ENCODE measurements at places on chromosomes 12 and 14.

DNA sequence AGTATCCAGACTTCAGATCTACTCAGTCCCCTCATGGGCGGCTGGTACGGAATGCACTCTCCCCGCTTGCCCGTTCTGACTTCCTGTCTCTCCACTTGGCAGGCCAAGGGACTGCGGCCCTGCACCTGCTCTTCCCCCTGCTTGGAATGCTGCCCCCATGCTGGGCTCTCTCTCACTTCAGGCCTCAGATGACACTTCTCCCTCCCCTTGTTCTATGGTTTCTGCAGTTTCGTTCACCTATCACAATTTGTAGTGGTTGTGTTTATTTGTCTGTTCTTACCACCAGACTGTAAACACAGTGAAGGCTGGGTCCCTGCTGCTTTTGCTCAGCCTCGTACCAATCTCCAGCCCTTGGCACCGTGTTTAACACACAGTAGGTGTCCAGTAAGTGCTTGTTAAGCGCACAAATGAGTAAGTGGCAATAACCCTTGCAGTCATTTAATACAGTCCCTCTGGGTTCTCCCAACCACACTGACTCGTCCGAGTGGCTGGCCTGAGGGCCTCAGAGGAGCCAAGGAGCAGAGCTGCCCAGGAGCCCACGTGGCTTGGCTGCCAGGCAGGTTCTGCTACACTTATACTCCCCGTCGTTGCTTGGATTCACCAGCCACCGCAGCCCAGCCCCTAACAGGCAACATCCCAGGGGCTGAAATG lies 11.8 kb downstream of the SLC6A12 start:
- no peak for DNase-seq

- DNase-seq = no peak
Observed at GRCh38 chr14:45705940-45706534, 453.0 kb upstream of the MIS18BP1 start.

DNA sequence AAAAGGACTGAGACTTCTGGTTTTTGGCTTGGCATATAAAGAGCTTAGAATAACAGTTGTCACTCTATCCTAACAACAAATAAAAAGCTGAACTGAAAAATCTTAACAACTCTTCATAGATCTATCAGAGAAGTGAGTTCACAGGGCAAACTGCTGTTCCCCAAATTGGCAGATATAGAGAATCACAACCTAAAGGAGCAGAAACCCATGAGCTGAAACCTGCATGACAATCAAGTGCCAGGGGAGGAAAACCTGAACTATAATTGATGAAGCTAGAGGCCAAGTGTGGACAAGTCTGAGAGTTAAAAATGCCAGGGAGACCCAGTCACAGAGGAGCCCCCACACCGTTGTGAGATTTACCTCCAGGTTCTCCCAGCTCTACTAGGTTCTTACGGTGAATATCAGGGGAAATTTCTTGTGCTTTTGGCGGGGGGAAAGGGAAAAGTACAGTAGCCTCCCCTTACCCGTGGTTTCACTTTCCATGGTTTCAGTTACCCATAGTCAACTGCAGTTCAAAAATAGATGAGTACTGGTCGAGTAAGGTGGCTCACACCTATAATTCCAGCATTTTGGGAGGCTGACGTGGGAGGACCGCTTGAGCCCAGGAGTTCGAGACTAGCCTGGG lies 53.9 kb downstream of the ATF7 start:
- no peak for DNase-seq

DNA sequence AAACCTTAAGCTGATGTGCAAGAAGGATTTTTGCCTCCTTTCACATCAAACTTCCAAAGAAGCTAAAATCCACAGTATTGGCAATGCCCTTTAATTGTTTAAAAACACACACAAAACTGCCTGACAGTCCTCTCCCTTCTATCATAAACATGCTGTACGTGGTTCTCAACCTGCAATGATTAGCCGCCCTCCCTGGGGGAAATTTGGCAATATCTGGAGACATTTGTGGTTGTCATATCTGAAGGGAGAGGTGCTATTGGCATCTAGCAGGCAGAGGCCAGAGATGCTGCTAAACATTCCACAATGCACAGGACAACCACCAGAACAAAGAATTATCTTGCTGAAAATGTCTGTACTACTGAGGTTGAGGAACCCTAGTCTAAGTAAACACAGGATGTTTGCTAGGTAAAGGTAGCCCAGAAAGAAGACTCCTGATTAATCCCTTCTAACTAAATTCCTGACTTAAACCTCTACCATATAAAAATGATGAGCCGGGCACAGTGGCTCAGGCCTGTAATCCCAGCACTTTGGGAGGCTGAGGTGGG lies 1.2 kb downstream of the ACOT6 start:
- DNase-seq = no peak

GRCh38 chr12:55925371-55925770 lies 2.3 kb downstream of the PYM1 start:
- no peak for DNase-seq

DNA sequence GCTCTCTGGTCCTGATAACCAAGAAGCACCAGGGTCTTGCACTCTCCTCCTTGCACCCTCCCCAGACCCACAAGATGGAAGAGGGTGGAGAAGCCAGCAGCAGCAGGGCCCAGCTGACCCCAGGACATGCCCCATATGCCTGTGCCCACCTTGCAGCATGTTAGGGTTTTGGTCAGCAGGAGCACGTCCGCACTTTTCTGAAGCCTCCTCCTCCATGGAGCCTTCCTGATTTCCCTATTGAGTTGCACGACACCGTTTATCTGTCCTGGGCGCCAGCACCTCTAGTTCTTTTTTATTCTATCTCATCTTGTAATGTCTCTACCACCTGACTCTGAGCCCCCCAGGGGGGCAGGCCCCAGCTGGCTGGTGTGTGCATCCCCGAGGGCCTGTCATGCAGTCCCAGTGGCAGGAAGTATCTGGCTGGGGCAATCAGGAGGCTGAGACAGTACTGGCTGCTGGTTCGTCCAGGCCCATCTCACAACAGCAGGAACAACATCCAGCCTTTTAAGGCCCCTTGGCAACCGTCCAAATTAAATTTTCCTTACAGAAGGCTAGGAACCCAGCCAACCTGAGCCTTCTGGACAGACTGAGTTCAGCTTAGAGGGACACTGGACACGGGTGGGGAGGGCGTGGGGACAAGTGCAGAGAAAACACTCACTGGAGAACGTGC lies 39.6 kb downstream of the CCDC85C start:
- DNase-seq = no peak

DNA sequence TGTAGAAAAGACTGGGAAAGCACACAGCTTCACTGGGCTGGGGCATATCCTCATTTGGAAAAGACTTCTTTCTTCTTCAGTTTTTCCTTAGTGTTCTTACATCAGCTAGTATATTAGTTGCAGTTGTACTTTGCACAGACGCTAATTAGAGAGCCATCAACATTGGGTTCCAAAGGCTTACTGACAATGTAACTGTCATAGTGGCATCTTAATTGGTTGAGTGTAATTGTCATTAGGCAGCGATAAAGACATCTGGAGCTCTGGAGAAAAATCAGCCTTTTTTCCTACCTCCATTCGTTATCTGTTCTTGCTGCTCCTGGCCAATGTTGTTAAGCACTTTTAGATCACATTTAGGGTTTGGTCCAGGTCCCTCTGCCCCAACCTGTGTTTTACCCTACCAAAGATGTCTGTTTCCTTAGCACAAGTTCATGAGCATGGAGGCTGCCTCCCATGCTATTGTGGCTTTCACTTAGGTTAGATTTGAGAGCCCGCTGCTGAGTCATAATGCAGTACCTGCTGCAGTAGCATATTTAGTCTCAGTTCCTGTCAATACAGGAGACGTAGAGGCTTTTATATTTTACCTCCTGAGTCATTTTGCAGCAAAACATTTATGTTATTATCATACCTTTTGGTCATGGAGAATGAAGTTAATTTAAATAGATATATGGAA lies 49.2 kb downstream of the FBXW8 start:
- DNase-seq = no peak

DNA sequence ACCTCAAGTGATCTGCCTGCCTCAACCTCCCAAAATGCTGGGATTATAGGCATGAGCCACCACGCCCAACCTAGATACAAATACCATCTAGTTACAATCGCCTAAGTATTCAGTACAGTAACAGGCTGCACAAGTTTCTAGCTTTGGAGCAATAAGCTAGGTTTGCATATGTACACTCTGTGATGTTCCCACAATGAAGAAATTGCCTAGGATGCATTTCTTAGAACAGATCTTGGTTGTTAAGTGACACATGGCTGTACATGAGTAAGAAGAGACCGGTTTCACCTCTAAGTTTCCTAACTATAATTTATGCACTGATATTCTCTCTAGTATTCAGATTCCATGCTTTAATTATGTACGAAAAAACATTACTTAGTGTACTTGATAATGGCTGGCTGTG lies 5.4 kb upstream of the TUBA1C start:
- DNase-seq = no peak

DNA sequence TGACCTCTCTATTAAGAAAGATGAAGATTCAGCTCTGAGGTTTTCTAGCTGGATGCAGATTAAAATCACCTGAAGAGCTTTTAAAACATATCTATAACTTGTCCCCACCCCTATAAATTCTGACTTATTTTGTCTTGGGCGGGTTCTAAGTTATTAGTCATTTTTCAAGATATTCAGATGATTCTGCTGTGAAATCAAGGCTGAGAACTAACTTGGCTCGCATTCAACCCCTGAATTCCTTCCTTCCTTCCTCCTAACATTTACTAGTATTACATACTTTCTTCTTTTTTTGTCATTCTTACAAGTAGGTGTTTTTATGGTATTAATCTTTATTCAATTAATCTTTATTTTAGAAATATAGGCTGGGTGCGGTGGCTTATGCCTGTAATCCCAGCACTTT lies 55.4 kb downstream of the SSPN start:
- no peak for DNase-seq

- no peak for DNase-seq
Observed at GRCh38 chr12:48980953-48981756, 3.0 kb downstream of the WNT1 start.

DNA sequence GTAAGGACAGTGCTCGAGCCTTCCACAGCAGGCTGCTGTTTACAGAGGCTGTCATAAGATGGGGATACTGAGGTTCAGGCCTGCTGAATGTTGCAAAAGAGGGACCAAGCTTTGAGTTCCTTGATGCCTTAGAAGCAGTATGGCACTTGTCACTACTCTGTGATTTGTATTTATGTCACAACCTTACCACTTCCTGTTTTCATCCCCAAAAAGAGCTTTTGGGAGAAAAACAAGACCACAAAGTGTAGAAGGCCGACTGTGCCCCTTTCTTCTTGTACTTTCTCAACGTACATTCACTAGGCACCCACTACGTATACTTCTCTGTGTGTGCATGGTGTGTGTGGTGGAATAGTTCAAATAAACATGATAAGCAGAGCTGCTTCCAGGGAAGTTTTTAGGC lies 90.1 kb downstream of the DRAM1 start:
- no peak for DNase-seq

DNA sequence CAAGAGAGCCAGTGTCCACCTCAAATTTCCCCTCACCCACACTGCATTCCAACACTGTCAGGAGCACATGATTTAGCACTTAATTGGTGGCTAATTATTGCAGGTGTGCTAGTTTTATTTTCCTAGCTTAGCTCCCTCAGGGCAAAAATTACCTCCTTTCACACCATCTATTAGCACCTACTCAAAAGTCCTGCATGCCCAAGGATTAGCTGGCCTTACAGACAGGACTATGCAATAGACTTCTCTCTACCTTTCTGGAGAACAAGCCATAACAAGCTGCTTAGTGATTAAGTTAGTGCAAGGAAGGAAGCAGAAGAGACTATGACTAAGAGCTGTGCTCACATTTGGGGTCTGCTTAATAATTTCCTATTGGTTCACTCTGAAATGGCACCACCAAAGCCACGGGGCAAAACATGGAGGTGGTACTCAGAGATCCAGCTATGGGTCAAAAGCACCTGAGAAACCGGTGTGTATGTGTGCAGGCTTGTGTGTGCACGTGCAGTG lies 69.5 kb downstream of the STON2 start:
- no peak for DNase-seq

DNA sequence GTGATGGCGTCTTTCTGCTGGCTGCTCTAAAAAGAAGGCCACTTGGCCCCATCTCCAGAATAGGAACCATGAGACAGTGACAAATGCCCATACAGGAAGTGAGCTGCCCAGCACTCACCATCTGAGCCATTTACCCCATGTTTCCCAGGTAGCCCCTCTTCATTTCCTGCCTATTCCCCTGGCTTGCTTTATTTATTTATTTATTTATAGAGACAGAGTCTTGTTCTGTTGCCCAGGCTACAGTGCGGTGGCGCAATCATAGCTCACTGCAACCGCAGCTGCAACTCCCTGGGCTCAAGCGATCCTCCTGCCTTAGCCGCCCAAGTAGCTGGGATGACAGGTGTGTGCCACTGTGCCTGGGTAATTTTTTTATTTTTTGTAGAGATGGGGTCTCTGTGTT lies 71.2 kb downstream of the RIN3 start:
- DNase-seq = no peak

- no peak for DNase-seq
Observed at GRCh38 chr14:70472253-70473159, 20.5 kb downstream of the ADAM21 start.

DNA sequence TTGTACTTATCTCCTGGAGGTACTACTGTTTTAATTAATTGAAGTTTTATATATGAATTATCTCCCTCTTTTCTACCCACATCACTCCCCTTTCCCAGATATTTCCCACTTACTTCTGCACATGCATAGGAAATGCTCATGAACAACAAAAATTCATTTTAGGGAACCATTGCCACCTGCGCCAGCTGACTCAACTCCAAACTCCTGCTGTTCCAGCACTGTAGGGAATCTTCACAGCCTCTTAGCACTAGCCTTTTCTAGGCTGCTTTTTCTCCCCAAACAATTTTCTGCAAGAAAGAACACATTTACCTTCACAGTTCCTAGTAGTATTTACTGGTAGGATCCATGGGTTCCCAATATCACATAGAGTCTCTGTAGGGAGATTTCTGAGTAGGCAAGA lies 268.4 kb downstream of the LRFN5 start:
- DNase-seq = no peak

DNA sequence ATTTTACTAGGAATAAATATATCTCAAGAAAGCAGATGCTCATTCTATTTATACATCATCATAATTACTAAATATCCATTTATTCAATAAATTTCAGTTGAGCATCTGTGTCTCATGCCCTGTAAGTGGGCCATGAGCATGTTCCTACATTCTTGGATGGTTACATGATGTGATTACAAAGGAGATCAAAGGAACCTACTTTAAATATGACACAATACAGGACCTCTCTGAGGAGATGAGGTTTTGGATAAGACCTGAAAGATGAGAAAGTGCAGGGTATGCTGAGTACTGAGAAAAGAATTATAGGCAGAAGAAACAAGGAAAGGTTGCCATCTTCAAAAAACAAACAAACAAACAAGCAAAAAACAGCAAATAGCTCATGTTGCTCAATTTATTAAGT lies 105.4 kb upstream of the CNTN1 start:
- no peak for DNase-seq

DNA sequence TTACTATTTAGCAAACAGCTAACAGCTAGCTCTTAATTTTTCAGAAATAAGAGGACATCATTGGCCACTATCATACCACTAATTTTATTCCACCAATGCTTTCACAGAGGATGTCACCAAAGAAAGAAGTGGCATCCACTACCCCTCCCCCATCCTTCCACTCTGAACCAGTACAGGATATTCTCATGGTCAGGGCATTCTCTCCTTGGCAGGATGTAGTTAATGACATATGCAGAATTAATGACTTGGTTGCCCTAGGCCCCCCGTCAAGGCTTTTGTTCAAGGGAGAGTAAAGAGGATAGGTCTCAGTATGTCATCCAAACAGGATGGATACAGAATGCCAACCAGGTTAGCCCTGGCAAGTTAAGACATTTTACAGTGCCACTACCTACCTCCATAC lies 18.9 kb upstream of the NUP107 start:
- DNase-seq = no peak
